Endothelial cell of umbilical vein (primary cell): ENCODE measurements at places on chromosomes 16 and 17. TPM values are rescaled to one million over a fixed set of nuclear protein-coding genes. Genes with fewer than 3 reads are reported as not detected.
A peak's percentile ranks its signal among the peaks of the same experiment; 100 is the strongest.

GRCh38 chr17:43224146-43224705 is 4.2 kb downstream of the CCDC200 start:
- no peak for DNase-seq

Gene TEKT5
- not detected in 2 replicates for total RNA-seq

Gene ZSCAN10
- total RNA-seq: not detected in 2 replicates

- no peak for DNase-seq
Measured at GRCh38 chr17:66784621-66785364, 50.1 kb upstream of the CACNG5 start.

Gene CDK3
- 6.2 and 8.5 TPM in 2 replicates for total RNA-seq

GRCh38 chr17:10812674-10813073 is 8.8 kb upstream of the TMEM238L start:
- no peak for DNase-seq

GRCh38 chr17:77924757-77925336 is 33.7 kb upstream of the TNRC6C start:
- no peak for DNase-seq

DNA sequence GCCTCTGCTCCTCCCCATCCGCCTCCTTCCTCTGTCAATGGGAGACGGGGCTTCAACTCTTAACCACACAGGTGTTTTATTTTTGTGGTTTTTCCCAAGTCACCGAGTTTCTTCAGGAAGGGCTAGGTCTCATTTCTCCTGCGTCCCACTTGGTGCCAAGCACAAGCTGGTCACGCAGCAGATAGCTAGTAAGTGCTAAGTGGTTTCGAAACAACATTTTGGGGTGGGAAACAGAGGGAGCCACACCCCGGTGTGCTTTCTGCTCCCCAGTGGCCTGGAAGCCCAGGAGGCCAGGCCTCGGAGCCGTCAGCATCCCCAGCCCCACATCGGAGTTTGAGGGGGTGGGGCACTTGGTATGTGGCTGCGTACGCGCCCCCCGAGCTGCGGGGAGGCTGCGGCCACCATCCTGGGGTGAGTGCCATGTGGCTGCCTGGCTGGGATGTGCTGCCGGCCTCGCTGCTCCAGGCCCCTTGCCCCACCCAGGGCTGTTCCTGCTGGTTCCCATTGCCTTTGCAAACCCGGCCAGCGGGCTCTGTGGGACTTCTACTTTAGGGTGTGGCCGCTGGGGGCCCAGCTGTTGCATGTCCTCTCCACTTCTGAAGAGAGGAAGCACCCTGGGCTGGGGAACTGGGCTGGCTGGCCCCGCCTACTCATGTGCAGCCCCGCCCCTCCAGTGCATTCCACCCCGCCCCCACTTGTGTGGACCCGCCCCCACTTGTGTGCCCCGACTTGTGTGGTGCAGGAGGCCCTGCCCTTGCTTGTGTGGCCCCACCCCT is 55.6 kb downstream of the BAIAP2 start:
- DNase-seq: no peak

DNA sequence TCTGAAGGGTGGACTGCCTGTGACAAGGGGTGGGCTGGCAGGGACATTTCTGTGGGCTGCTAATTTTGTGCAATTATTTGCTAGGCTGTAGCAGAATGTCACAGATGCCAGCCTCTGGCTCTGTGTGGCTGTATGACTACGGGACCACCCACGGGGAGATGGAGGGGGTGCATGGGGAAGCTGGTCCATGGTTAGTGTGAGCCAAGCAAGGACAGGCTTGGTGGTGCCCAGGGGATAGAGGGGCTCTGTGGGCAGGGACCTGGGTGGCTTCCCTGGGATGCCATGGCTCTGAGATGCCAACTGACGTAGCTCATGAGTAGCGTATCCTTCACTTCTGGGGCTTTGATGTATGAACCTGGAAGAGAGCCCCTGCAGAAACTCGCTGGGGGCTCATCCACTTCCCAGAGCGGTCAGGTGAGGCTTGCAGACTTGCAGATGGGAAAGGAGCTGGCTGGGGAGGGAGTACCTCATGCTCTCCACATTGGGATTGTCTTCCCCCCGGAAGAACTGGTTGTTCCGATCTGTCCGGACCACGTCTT is 87.2 kb downstream of the TBC1D16 start:
- no peak for DNase-seq

DNA sequence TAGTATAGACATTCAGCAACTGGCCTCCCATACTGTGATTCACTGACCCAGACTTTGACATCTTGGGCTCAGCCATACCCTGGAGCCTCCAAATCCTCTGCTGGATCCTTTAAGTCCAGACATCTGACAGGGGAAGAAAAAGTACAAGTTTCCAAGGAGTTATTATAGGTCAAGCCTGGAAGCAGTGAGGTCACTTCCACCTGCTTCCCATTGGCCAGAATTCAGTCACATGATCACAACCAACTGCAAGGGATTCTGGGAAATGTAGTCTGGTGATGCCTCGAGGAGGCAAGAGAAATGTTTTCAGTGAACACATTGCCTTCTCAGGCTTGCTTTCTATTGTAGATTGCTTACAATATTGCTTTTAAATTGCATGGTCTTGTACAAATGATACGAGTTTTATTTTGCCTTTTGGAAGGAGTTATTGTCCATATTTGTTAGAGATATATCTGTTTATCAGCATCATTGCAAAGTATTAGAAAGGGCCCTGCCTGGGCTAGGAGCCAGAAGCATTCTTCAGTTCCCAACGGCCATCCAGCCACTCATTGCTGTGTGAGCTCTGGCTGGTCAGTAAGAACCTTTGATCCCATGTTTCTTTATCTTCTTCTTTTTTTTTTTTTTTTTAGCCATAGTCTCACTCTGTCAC is 696.9 kb downstream of the WWOX start:
- DNase-seq: no peak

GRCh38 chr17:51425773-51426172 is 165.4 kb downstream of the UTP18 start:
- no peak for DNase-seq

DNA sequence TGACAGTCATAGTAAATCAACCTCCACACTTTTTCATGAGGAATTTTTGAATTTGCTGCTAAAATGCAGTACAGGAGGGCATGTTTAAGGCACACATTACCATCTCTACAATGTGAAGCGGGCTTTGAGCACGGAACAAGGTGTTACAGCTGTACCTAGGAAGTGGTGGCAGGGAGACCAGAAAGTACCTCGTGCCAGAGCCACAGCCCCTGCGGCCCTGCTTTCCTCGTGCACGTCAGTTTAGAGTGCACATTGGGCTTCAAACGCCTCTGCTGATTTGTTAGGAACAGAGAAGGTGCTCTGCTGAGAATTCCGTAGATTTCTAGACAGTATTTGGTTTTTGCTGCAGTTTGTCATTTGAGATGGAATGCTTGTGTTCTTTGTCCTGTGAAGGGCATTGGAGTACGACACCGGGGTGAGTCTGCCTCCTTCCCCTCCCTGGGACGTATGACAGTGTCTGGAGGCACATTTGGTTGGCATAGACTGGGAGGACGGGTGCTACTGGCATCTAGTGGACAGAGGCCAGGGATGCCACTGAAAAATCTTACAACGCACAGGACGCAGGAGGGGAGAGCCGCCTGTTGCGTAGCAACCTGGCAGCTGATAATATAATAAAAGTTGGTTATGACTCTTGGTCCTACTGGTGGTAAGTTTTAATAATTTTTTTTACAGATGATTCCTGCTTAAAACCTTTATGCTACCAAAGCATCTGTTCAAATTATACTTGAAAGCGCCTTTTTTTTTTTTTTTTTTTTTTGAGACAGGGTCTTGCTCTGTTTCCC is 9.1 kb downstream of the FOXK2 start:
- peak; percentile 73 for DNase-seq

- DNase-seq: peak; percentile 27
Measured at GRCh38 chr17:1999557-2000251, 25.4 kb downstream of the RTN4RL1 start.

Gene CACNA1H
- total RNA-seq: not detected in 2 replicates

Gene ANKRD40CL
- total RNA-seq: not detected in 2 replicates

Gene PYY
- not detected in 2 replicates for total RNA-seq

DNA sequence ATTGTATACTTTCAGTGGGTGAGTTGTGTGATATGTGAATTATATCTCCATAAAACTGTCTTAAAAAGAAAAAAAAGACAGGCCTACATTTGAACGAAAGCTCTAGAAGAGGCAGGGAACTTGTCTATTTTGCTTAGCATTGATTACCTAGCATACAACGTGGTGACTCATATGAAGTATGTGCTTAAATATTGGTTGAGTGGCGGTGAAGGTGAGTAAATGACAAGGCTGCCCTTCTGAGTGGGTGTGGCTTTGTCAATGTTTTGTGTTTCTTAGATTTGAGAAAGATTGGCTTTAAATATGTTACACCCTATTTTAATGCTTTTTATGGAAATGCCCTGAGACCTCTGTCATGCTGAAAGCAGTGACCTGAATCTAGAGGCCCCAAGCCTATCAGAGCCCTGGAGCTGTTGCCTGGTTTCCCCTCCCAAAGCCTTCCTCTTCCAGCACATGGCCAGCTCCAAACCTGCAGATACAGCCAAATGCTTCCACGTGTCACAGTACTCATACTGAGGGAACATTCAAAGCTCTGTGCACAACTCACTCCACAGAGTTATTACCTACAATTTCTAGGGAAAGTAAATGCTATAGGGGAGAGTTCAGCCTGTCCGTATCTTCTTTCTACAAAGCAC is 260.0 kb downstream of the PHKB start:
- DNase-seq: no peak

DNA sequence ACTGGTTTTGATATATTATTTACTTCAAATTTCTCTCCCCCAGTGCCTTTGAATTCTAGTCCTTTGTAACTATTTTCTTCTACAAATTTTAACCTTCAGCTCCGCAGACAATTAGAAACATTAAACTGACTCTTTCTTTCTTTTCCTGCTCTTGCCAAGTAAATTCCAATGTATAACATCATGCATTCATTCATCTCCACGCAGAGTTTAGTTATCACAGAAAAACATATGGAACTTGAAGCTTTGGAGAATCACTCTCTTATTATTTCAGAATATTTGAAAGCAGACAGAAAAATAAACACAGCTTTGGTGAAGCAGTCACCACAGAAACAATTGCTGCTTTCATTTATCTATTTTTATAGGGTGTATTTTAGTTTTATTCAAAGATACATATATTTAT is 778.7 kb upstream of the CDH8 start:
- no peak for DNase-seq

GRCh38 chr17:32498391-32498790 is 11.6 kb downstream of the CDK5R1 start:
- DNase-seq: no peak

Gene KRTAP16-1
- not detected in 2 replicates for total RNA-seq

Gene ATAD5
- 8.4 and 9.4 TPM in 2 replicates for total RNA-seq

- DNase-seq: no peak
Measured at GRCh38 chr16:66899310-66899944, 19.1 kb downstream of the PDP2 start.

GRCh38 chr17:19386974-19387920 is at the start of gene MFAP4:
TSS of gene MFAP4 (minus strand) at chr17:19387190. CDS start at chr17:19387155, 35 bp downstream.
- DNase-seq: no peak

DNA sequence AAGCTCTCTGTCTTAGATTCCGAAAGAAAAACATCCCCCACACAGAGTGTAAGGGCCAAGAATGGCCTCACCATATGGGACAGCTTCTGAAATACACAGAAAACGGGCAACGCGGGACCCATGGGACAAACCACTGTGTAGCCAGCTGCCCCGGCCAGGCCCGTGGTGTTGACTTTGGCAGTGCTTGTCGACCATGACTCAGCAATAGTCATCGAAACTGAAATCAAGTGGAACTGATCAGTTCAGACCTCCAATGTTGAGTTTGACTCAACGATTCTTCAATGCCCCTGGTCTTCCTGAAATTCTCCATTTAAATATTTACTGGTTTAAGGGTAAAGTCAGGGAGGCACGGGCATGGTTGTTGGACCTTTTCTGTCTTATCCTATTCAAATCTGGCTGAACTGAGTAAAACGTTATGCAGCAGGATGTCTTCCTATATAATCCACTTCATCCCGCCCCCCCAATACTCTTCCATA is 27.5 kb downstream of the ZFHX3 start:
- DNase-seq: peak; percentile 89

Gene CCL13
- total RNA-seq: not detected in 2 replicates

DNA sequence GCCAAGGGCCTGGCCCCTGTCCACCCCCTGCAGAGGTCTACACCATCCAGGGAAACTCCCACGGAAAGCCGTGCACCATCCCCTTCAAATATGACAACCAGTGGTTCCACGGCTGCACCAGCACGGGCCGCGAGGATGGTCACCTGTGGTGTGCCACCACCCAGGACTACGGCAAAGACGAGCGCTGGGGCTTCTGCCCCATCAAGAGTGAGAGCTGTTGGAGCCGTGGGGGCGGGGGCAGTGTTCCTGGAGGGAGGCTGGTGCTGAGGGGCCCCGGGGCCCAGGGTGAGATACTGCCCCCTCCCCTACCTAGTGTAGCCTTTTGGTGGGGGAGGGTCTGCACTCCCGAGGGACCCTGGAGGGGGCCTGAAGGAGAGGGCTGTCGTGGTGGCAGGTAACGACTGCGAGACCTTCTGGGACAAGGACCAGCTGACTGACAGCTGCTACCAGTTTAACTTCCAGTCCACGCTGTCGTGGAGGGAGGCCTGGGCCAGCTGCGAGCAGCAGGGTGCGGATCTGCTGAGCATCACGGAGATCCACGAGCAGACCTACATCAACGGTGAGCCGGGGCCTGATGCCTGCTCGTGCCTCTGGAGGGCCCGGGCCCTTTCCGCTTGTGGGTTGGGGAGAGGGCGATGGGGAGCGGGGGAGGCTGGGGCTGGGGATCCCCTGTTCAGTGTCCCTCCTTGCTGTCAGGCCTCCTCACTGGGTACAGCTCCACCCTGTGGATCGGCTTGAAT is 38.8 kb downstream of the MRC2 start:
- no peak for DNase-seq

- no peak for DNase-seq
Measured at GRCh38 chr16:50448522-50448921, 79.7 kb upstream of the BRD7 start.

GRCh38 chr16:75309899-75310430 is 58.5 kb upstream of the BCAR1 start:
- DNase-seq: no peak

Gene METTL2A
- total RNA-seq: 23.3 and 24.1 TPM in 2 replicates

- no peak for DNase-seq
Measured at GRCh38 chr17:61000911-61001310, 323.3 kb downstream of the BCAS3 start.

GRCh38 chr17:79951361-79952264 is 84.1 kb downstream of the TBC1D16 start:
- DNase-seq: no peak
